ENCODE measurements at places on chromosomes 6 and 20. TPM values are rescaled to one million over a fixed set of nuclear protein-coding genes. Genes with fewer than 3 reads are reported as not detected.

DNA sequence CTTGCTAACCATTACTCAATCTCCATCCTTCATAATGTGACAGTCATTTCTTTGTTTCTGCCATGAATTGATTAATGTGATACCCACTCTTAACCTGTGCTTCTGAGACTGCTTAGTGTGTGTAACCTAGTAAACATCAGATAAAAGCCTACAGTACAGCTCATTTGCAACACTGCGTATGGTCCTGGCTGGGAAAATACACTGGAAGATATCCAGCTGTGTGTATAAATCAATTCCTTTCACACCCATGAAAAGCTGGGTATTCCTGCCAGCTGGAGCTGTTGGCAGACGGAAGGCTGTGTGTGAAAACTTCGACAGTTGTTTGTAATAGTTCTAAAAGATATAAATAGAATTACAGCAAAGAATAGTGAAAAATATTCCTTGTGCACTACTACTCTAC is 509.2 kb downstream of the FRK start:
- no peak for DNase-seq

DNA sequence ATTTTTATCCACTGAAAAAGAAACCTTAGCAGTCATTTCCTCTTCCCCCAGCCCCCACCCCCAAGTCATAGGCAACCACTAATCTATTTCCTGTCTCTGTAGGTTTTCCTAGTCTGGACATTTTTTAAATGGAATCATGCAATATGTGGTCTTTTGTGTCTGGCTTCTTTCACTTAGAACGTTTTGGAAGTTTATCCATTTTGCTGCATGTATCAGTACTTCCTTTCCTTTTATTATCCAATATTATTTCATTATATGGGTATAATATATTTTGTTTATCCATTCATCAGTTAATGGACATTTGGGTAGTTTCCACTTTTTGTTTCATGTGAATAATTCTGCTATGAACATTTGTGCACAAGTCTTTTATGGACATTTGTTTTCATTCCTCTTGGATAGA is 99.3 kb upstream of the BMP5 start:
- no peak for DNase-seq

GRCh38 chr6:4853782-4854511 is 77.7 kb downstream of the CDYL start:
- no peak for DNase-seq

The SLC44A4 gene
- 0.42 TPM for total RNA-seq
